Fibroblast of mammary gland (primary cell): ENCODE measurements at places on chromosomes 2 and 18.

- no peak for DNase-seq
Measured at GRCh38 chr2:61557381-61557780, 19.2 kb upstream of the XPO1 start.

DNA sequence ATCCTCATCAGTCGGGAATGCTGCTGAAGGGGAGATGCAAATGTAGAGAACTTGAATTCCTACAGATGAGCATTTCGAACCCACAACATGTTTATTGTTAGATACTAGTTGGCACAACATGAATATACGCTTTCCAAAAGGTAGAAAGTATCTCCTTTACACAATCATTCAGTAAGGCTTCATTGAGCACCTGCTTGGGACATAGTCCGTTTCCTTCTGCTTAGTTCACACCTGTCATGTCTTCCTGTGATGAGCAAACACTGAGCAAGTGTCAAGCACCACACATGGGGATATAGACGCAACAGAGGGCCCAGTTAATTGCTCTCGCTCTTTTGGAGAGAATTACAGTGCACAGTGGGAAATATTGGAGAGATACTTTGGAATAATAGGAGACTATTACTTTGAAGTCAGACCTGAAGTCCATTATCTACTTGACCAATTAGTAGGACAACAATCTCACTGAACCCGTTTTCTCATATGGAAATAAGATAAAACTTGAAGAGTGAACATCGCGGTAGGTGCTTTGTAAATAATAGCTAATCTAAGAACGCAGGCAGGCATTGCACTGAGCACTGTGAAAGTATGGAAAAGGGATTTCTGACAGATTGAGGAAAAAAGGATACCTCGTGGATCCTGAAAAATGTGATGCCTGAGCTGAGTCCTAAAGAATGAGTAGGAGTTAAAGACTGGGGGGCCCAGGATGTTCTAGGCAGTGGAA lies 1.2 kb downstream of the CPSF3 start:
- DNase-seq, result no peak

GRCh38 chr18:34608064-34608463 lies 102.0 kb upstream of the DTNA start:
- no peak for DNase-seq

DNA sequence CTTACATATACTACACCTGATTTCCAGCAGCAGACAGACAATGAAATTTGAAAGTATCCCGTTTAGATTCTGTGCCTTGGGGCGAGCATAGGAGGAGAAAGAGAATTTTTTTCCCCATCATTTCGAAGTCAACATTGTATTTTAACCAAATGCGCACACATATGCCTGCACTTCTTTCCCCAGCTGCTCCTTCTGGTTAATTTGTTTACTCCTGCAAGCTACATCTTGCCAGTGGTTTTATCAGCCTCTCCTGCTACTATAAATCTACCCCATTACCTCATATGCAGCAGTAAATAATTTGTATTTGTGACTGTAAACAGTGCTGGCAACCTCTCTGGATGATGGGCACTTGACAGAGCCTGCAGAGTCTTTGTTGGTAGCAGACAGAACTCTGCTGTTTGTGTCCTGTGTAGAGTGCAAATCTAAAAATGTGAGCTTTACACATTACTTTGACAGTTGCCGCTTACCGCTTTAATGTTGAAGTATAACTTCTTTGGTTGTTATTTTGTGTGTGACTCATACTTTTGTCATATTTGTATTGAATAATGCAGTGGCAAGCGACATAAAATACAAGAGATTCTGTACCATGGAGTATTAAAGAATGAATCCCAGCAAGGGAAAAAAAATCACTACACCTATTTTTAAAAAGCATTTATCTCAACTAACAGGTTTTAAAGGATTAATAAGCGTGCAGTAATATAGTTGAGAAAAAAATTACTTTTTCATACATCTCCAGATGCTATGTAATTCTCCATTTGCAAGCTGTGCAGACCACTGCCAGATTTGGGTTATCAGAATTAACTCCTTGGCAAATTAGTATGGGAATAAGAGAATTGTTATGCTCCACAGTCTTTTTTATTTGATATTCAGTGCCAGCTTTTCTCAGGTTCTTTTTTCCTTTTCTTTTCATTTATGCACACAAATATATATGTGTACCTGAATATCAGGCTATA lies 536.8 kb downstream of the XIRP2 start:
- DNase-seq, result no peak

DNA sequence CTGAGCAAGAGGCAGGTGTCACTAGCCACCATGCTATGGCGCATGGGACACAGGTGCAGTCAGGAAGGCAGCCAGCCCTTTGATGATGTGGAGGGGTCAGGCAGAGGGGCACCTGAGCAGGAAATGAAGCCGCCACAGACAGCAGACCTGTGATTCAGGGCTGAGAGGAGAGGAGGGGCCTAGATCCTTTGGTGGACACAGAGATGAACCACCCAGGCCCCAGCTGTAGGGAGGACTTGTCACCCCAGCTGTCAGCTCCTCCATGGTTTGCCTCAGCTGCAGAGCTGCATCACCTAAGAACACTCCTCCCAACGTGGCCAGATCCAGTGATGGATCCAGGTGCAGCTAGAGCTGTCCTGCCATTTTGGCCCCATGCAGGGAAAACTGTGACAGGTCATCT lies 11.6 kb downstream of the ASB18 start:
- no peak for DNase-seq

- DNase-seq, result peak; percentile 53
Measured at GRCh38 chr2:172944022-172944793, 131.4 kb upstream of the MAP3K20 start.

DNA sequence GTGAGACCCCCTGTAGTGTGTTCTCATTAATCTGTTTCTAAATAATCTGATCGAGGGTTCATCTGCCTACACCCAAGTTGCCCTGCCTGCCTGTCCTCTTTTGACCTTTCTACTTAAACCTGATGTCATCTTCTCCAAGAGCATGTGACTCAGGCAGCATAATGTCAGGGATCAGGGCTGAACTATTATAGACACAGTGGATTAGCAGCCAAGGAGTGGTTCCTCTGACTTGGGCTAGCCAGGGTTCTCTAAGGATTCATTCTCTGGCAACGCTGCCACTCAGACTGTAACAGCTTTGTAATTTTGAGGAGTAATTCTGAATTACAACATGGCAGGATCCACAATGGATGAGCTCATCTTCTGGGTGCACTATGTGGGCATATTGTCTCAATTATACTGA lies 124.0 kb downstream of the MDH1 start:
- peak; percentile 93 for DNase-seq

GRCh38 chr2:147542351-147542750 lies 302.5 kb upstream of the ACVR2A start:
- DNase-seq, result no peak

GRCh38 chr18:74897971-74898657 lies 300.4 kb downstream of the ZNF407 start:
- DNase-seq, result peak; percentile 81

GRCh38 chr2:102657770-102658169 lies 38.4 kb downstream of the SLC9A2 start:
- DNase-seq, result no peak

GRCh38 chr2:178110681-178111080 lies 1.6 kb upstream of the RBM45 start:
- DNase-seq, result no peak

DNA sequence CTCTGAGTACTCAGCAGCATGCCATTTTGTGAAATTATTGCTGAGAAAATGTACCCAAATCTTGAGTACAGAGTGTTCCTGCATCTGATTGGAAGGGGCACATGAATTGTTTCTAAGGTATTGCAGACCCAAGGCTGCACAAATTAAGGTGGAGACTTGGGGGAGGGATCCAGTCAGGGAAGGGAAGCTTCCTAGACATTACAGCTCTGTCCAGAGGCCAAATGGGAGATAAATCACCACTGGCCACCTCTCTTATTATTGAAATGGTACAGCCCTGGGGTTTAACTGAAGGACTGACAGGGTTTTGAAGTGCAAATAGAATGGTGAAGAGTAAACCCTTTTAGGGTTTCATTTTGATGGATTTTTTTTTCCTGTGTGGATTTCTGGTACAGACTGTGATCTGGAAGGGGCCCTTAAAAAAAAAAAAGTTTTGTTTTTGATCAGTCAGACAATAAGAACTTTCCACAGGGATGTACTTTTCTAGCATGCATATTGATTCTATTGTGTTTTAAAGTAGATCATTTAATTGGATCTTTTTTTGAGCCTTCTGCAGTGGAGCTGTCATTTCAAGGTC lies 119.4 kb downstream of the GREB1L start:
- DNase-seq, result peak; percentile 22

GRCh38 chr2:38465789-38466127 lies 88.7 kb upstream of the ATL2 start:
- peak; percentile 29 for DNase-seq

DNA sequence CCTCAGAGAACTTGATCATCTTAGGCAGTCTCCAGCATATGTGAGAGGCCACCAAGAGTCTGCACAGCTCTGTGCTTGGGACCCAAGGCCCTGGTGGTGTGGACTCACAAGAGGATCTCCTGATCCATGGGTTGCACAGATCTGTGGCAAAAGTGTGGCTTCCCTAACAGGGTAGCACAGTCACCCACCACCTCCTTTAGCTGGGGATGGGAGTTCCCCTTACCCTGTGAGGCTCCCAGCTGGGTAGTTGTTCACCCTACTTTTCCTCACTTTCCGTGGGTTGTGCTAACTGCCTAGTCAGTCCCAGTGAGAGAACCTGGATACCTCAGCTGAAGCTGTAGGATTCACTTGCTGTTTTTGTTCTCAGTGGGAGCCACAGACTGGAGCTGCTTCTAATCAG lies 123.7 kb downstream of the FTCDNL1 start:
- DNase-seq, result no peak

GRCh38 chr2:151347906-151348305 lies 9.5 kb upstream of the TNFAIP6 start:
- no peak for DNase-seq

- DNase-seq, result no peak
Measured at GRCh38 chr18:41456831-41457230, 498.2 kb upstream of the PIK3C3 start.

GRCh38 chr18:63773551-63773950 lies 1.7 kb upstream of the SERPINB7 start:
- no peak for DNase-seq

DNA sequence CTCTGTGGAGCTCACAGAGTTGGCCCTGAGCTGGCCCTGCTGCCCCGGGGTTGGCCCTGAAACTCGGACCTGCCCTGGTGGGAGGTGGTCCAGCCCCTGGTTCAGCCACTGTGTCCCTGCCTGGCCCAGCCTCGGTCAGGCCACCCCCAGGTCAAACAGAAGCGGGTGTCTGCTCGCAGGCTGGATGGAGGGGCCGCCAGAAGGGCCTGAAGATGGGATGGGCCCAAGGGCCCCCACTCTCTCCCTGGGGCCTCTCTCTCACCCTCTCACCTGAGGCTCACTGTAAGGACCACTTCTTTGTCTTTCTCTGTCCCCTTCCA lies 25.1 kb upstream of the B3GNT7 start:
- no peak for DNase-seq

DNA sequence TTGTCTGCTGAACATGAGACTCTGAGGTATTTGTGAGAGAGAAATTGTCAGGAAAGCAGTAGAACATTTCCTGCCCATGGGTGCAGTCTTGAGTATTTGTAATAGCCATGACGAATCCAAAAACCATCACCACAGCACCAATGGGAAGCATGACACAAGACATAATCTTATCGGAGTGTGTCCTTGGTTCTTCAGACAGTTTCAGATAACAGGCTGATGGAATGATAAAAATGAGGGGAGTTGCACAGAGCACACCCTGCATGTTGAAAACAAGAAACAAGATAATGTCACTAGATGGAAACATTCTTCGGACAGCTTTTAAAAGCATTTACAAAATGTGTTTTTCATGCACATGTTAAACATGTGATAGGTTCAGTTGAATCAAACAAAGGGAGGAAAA lies 56.9 kb downstream of the SLC38A11 start:
- peak; percentile 48 for DNase-seq

- no peak for DNase-seq
Measured at GRCh38 chr2:222424276-222424728, at the start of gene SGPP2. SGPP2 (plus strand) TSS chr2:222424543; CDS start chr2:222424603, 60 bp downstream.

DNA sequence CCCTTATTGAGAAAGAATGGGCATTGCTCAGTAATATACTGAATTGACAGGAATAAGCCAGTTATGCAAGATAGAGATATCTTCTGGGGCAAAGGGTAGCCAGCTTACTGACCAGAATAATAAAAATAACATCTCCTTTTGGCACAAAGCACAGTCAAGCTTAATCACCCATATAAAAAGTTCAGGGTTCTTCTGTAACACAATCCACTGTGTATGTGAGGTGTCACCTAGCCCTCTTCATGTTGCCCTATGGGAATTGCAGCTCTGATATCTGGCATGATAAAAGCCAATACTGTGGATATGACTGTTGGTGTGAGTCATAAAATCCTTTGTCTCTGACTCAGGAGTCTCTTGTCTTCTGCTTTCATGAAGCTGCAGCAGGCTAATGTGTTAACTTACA lies 90.8 kb downstream of the DSEL start:
- DNase-seq, result peak; percentile 98

- peak; percentile 5 for DNase-seq
Measured at GRCh38 chr18:25459814-25460213, 107.8 kb upstream of the ZNF521 start.

DNA sequence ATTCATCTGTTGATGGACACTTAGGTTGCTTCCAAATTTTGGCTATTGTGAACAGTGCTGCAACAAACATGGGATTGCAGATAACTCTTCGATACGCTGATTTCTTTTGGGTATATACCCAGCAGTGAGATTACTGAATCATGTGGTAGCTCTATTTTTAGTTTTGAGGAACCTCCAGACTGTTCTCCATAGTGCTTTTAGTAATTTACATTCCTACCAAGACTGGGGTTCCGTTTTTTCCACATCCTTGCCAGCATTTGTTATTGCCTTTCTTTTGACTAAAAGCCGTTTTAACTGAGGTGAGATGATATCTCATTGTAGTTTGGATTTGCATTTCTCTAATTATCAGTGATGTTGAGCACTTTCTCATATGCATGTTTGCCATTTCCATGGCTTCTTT lies 200.3 kb downstream of the MBD5 start:
- no peak for DNase-seq

GRCh38 chr18:63999871-64000270 lies 30.0 kb downstream of the SERPINB8 start:
- no peak for DNase-seq

DNA sequence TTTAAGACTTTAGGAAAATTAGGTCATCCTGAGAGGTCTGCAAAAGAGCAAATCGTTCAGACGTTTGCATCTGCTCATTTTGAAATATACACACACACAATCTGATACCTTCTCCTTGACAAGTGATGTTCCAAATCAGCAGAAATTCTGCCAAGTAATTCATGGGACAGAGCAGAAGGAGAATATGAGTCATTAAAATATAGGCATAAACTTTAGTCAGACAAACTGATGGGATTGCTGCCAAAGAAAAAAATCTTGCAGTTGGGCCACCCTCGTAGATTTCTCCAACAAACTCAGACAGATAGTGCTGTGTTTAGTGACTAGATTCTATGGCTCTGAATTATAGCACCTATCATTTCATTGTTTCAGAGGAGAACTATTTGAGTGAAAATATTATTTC lies 336.3 kb downstream of the NYAP2 start:
- DNase-seq, result peak; percentile 93

GRCh38 chr2:98519851-98520250 lies 75.2 kb downstream of the INPP4A start:
- DNase-seq, result no peak
